HS-5 (cell line): ENCODE measurements at places on chromosomes 16 and 17.

DNA sequence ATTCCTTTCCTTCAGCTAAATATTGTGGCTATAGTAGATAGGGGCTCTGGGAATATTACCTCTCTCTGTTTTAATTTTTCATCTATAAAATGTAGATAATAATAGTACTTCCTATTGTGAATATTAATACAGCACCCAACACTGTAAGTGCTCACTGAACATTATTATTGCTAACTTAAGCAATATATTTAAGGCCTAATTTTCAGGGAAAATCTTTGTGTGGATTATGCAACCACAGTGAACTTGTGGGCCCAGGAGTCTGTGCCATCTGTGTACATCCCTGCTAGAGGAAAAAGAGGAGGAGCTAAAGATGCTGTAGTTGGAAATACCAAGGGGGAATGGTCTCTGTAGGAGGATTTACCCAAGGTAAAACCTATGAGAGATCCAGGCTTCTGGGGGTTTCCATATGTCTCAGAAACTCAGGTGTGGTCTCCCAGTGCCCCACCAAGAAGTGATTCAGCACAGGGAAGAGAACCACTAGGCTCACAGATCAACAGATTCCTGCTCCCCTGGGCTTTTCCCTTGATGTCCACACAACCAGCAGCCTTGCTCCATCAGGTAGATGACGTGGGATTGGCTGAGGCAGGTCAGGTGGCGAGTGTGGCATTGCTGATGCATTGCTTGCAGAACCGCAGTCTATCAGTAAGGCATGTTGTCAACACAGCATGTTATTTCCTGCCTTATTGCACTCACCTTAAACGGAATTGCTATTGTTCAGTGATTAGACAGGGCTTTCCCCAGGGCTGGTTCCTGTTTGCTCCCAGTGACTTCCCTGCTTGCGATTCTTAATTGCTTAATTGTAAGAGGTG is 1.6 kb upstream of the N4BP1 start:
- DNase-seq: no peak

DNA sequence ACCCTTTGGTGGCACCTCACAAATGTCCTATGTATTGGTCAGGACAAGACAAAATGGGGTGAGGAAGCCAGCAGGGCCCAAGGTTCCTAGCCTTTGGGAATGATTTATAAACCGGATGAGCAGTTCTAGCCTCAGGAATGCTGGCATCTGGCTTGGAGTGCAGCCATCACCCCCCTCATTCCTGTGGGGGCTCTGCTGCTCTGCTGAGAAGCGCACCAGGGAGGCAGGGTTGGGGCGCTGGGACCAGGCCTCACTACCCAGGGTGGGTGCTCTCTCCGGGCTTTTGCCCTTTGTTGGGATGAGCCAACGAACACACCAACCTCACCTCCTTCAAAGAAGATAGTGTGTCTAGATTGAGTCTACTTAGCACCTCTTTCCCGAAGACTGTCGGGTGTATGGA is 39.2 kb downstream of the TMEM11 start:
- no peak for DNase-seq

DNA sequence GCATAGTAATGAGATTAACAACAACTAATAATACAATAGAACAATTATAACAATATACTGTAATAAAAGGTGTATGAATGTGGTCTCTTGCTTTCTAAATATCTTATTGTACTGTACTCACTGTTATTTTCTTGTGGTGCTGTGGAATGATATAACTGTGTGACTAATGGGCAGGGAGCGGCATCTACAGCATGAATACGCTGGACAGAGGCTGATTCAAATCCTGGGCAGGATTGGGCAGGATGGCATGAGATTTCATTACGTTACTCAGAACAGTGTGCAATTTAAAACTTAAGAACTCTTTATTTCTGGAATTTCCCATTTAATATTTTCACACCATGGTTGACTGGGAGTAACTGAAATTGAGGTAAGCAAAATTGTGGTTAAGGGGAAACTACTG is 1239.8 kb upstream of the GOT2 start:
- DNase-seq: peak; percentile 6

DNA sequence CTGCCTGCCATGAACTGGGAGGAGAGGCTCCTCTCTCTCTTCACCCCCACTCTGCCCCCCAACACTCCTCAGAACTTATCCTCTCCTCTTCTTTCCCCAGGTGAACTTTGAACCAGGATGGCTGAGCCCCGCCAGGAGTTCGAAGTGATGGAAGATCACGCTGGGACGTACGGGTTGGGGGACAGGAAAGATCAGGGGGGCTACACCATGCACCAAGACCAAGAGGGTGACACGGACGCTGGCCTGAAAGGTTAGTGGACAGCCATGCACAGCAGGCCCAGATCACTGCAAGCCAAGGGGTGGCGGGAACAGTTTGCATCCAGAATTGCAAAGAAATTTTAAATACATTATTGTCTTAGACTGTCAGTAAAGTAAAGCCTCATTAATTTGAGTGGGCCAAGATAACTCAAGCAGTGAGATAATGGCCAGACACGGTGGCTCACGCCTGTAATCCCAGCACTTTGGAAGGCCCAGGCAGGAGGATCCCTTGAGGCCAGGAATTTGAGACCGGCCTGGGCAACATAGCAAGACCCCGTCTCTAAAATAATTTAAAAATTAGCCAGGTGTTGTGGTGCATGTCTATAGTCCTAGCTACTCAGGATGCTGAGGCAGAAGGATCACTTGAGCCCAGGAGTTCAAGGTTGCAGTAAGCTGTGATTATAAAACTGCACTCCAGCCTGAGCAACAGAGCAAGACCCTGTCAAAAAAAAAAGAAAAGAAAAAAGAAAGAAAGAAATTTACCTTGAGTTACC is 36.7 kb upstream of the STH start:
- DNase-seq: no peak

- DNase-seq: no peak
Measured at GRCh38 chr17:76376318-76377133, 7.9 kb upstream of the SPHK1 start.

DNA sequence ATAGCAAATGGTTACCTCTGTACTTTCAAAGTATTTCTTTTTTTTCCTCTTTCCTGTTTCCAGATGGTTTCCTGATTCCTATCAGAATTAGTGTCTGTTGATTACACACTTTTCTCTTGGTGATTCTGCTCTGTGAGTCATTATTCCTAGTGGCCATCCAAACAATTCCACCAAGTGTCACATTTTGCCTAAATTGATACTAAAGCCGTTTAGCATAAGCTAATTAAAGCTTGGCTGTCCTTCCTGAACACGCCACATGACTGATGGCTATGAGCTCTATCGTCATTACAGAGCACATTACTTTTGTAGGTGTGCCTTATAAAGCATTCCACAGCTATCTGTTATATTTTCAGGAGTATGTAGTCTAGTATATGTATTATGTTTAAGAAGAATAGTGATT is 671.2 kb downstream of the CDH8 start:
- DNase-seq: no peak

DNA sequence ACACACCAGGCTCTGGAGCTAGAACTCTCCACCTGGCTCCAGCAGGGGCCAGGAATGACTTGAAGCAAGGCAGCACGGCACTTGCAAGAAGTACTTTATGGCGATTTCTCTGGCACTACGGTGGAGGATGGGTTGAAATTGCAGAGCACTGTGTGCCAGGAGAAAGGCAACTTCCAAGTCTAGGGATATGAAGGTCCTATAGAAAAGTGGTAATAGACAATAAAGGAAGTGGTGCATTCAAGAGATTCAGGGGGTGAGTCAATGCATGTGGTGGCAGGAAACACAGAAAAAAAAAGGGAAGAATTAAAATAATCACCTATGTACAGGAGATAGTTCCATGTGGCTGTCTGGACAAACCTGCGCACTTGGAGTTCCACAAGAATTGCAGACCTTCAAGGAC is 240.3 kb upstream of the DYNLRB2 start:
- DNase-seq: peak; percentile 13

DNA sequence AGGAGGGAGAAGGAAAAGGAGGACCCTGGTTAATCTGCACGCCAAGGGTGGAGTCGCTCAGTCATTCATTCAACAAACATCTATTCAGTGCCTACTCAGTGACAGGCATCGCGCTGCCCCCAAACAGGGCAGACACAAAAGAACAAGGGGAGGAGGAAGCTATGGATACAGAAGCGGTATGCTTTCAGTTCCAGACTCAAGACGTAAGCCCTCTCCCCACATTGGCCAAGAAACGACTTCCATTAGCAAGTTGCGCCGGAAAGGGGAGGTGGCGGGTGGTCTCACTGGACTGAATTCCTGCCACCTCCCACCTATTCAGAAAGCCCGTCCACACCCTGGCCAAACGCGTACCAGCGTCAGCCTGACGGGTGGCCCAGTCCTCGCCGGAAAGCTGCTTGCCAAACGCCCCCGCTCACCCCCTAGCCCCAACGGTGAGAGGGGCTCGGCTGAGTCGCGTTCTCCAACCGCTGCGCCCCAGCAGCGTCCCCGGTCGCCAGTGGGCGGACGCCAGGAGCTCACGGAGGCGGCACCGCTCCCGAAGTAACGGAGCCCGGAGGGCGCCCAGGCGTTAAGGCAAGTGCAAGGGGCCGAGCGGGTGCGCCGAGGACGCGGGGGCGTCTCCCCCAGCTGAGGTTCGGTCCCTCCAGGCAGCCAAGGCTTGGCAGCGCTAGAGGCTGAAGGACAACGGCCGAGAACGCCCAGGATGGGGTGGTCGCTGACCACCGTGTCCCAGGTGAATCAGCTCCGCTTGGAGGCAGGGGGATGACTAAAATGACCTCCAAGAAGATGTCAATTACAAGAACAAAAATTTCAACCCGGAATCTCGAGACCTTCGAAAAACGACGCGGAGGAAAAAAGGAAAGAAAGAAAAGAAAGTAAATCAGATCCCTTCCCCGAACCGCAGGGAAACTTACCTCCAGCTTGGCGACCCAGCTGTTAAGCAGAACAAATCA is 470.7 kb downstream of the SOX9 start:
- no peak for DNase-seq

DNA sequence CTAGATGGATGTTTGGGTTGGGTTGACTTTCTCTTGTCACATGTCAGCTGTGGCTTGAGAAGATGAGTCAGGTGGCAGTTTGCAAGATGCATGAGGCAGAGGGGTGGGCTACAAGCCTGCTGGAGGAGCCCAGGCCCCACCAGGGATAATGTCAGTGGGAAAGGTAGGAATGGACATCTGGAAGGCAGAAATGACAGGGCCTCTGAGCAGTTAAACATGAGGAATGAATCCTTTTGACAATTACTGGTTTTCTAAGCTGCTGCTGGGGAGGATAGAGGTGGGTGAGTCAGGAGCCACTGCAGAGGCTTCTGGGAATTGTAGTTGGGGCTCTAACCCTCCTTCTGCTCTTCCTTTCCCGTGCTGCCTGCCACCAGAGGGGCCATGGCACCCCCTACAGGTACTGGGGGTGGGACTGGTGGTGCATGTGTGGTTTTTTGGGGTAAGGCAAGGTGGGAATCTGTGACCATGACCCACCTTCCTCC is 15.7 kb downstream of the SLC52A1 start:
- no peak for DNase-seq
